NCI-H1694 (cell line): ENCODE measurements at places on chromosomes 12 and 14.

DNA sequence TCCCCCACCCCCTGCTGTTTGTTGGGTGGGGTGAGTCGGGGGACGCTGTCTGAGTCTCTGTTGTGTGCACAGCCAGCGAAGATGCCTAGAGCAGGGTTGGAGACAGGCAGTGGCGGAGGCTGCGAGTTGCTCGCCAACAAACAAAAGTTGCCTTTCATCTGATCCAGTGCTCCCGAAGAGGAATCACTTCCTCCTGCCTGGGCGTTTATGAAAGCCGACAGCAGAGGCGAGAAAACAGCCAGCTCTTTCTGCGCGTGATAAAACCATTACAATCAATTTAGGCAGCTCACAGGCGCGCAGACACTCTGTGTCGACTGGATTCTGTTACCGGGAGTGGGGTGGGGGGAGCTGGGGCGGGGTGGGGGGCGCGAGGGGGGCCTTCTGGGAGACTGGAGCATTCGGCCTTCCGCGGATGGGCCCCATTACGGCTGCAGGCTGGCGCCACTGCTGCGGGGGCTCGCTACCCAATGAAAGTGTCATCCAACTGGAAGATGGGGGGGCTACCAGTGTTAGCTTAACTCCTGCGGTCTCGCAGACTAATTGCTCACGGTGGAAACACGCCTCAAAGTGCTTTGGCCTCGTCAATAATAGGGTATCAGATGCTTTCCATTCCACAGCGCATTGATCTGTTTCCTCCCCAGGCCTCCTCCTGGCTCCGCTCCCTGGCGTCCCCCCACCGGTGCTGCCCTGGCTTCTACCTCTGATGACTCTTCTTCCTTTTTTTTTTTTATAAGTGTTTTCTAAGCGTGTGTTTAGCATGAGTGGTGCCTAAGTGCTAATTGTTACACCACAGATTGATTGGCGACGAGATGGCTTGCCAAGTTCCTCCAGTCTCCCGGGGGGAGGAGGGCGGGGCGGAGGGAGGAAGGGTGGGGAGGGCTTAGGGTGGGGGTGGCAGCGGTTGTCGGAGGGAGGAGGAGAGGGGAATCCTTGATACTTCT, 678.4 kb downstream of the MED13L start:
- DNase-seq = no peak

- peak; percentile 29 for DNase-seq
These were observed 3.4 kb upstream of the DHH start for GRCh38 chr12:49098035-49098451.

DNA sequence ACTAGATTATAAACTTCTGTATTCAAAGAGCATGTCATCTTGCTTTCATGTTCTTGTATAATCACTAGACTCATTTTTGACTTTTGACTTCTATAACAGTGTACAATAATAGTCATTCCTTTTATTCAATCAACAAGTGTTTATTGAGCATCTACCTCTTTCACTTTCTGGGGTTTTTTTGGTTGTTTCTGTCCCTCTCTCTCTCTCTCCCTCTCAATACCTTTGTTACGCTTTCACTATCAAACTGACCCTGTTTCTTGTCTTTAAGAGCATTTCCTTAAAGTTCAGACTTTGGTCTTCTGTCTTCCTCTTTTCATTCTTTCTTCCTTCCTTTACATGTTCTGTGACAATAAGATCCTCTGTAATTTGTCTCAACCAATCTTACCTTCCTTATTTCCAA, 49.5 kb downstream of the GPR137C start:
- DNase-seq = no peak

DNA sequence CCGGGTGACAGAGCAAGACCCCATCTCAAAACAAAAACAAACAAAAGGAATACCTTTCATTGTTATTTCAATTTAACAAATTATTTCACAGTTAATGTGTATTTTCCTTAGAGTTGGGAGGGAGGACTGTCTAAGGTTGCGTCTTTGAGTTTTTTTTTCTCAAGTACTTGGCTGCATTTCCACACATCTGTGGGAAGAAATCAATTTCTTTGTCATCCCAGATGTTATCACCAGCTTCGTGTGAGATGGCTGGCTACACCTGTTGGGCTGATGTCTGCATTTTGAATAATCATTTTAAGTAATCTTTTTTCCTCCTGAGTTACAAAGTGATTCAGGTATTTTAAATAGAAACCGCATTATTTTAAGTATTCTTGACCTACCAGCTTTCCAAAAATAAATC, 59.4 kb downstream of the EML1 start:
- no peak for DNase-seq

DNA sequence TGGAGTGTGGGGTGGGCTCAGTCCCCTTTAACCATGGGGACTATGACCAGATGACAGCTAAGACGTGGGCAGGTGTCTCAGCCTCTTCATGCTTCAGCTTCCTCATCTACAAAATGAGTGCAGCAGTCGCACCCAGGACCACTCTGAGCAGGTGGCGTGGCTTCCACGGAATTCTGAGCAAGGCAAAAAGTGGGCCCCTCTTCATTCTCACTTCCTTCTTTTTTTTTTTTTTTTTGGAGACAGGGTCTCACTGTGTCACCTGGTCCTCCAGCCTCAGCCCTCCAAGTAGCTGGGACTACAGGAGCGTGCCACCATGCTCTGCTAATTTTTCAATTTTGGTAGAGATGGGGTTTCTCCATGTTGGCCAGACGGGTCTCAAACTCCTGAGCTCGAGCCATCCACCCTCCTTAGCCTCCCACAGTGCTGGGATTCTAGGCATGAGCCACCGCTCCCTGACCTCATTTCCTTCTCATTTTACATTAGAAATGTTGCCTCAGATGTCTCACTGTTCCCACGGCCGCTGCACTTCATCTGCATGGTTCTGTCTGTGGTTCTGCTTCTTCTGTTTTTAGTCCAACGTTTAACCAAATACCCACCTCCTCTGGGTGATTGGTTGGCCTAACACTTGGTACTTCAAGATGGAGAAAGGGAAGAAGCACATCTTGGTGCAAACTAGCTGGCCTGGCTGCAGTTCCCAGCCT, 41.3 kb upstream of the BCL7A start:
- DNase-seq = no peak

- no peak for DNase-seq
These were observed 18.6 kb downstream of the C14orf132 start for GRCh38 chr14:96057738-96058137.

DNA sequence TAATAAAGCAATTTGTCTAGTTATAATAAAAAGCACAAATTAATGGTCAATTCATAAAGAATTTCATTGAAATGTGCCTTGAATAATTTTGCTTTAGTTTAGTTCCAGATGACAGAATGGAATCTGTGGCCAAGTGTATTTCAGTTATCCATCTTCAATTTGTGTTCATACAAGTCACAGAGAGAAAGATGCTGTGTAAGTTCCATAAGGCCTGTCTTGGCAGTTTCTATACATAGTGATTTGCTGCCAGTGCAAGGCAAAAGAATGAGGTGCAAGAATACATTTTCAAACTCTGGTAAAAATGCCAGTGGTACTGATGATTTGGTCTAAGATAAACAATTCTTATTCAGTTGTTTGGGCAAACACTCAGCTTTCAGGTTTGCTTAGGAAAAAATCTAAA, 134.4 kb upstream of the PTPRB start:
- DNase-seq = no peak

DNA sequence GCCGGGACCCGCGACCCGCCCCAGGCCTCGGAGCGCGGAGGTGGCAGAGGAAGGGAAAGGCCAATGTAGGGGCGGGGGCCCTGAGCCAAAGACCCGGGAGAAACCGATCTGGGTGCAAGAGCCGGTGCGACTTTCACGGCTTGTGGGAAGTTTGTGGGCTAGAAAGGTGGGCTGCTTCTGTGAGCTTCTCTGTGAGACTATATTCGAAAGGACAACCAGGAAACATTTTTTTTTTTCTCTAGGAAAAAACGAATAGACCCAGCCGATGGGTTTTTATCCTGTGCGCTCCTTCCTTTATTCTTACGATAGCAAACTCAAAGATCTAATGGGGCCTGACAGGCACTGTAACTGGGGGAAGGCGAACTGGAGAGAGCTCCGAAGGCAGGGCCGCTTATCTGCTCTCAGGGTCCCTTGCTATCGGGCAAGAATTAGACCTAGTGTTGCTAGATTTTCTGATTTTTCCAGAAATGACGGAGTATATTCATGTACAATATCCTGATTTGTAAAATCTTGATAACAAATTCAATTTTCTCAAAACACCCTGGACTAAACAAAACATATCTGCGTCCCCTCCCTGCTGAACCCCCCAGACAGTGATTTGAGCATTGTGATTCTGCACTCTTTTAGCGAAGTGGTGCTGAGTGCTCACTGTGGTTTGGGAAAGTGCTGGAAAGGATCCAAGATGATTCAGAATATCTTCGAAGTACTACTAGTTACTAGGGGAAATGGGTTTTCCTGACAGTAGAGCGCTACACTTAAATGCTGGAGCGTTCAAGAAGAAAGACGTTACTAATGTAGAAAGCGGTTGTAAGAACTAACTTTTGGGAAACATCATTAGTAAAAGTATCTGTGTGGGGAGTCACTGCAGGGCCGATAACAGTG, 563 bp upstream of the STXBP6 start:
- no peak for DNase-seq

GRCh38 chr12:93032758-93033157, 103.7 kb upstream of the EEA1 start:
- DNase-seq = no peak
